NCI-H524 (cell line): ENCODE measurements at places on chromosomes 3 and 15.

DNA sequence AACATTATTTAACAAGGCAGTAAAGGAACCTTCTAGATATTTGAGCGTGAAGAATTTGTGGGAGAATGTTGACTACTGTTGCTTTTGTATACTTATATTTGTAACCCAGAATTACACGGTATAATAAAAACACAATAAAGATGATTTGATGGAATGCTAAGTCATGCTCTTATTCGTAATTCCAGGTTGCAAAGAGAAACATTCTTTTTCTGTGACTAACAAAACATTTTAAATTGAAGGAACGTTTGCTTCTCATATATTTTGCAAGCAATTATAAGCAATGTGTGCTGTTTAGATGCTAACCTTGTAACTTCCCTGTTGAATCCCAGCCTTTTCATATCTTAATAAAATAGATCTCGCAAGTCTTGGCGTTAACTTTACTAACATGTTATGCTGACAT lies 124.4 kb upstream of the CGNL1 start:
- DNase-seq: no peak

- DNase-seq: no peak
These were observed 453.6 kb upstream of the THBS1 start for GRCh38 chr15:39127151-39127790.

DNA sequence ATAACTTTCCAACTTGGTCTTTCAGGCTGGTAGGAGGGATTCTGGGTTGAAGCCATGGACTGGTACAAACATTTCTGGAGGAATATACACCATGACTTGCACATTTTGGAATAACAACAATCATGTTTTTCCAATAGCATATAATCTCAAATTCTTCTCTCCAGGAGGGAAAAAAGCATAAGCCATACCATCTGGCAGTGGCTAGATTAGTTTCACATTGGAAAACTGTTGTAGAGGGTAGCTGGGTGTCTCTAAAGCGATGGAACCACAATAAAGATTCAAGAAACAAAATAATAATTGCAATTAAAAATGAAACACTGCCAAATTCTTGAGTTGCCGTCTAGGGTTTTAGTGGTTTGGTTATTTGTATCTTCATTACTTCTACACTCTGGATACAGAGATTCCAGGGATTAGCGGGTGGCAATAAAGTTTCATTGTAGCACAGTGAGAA lies 278.5 kb upstream of the RASGRP1 start:
- DNase-seq: peak; percentile 48

GRCh38 chr3:171123915-171124314 lies 97.4 kb upstream of the SLC2A2 start:
- no peak for DNase-seq

GRCh38 chr3:133211856-133212255 lies 173.7 kb downstream of the TMEM108 start:
- DNase-seq: no peak

DNA sequence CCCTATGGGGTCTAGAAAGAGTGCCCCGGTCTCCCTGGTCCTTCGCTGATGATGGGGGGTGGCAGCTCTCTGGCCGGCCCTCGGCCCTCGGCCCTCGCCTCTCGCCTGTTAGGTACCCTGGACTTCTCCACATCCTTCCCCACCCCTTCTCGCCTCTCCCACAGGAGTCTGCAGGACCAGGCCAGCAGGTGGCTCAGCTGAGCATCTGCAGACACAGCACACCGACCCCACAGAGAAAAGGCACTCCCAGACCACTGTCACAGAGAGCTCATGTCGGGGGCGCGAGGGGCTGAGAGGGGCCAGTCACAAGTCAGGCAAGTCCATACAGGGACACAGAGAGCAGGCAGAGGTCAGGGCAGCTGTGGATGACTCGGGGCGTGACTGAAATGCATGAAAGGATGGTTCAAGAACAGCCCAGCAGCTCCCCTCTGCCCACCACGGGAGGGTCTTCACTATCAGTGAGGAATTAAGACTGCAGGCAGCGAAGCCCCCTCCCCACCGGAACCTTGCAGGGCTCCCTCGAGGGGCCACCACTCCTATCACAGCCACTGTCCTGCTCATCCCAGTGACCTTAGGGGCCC lies 181.7 kb upstream of the NSMCE3 start:
- DNase-seq: peak; percentile 72

DNA sequence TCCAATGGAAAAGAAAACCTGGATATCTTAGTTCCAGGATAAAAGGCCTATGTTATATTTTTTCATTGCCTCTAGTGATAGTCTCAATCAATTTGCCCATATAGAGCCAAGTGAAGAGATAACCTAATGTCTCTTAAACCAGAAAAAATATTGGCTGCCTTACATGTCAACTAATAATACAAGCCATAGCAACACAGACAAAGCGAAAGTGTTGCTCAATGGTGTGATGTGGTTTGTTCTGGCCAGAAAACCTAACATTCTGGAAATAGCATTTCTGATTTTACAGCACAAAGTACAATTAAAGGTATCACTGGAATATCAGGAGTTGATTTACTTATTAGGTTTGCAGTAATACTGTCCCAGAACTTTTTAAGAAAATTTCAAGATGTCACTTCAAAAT lies 101.5 kb downstream of the ATP8B4 start:
- no peak for DNase-seq

- DNase-seq: no peak
These were observed 728.4 kb upstream of the GOLIM4 start for GRCh38 chr3:168824107-168824506.

DNA sequence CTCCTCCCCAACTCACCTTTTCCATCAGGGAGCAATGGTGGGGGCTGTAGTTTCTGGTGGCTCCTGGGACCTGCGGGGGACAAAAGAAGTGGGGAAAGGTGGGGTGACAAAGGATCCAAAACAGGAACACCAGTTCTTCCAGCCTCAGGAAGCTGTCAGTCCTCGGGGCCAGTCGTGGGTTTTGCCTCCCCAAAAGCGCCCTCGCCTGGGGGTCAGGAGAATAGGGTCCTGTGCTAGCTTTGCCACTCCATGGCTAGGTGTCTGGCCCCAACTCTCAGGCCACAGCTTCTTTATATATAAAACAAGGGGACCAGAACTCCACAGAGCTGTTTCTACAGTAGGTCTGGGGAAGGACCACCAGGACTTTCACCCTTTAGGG lies 4.0 kb downstream of the CCDC9B start:
- no peak for DNase-seq

DNA sequence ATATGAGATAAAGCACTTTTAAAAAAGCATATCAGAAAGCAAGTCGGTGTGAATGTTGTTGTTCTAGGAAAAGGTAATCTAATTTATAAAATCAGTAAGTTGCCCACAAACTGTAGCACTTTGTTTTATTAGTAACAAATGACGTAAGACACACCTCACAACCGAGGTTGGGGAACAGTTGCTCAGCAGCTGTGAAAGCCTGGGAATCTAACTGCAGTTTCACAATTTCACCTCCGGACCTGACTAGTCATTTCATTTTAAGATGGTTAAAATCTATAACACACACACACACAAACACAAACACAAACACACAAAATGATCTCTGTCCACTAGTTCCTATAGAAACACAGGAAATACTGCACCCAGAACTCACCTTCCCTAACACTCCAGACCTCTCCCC lies 406.7 kb upstream of the NR2F2 start:
- no peak for DNase-seq

DNA sequence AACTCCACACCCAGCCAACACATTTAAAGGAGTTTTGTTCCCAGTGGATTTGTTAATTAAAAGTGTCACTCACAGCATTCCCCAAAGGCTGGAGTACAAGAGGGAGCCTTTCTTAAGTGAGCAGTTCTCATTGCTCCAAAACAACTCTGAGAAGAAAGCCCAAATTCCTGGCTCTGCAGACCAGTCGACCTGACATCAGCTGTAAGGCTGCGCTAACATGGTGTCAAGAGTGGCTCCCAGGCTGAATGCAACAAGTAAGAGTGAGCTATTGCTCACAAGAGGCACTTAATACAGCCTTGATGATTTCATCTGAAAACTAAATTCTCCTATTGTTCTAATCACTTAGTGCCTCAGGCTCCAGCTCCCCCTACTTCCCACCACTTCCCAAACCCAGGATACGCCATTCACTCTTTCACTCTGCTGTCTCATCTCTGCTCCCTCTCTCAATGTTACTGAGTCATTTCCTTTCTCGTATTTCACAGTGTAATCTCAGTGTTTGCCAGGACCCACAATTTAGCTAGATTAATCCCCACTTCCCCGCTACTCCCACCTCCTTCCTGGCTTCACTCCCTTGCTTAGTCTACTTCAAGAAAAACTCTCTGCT lies 81.8 kb downstream of the WWTR1 start:
- no peak for DNase-seq

DNA sequence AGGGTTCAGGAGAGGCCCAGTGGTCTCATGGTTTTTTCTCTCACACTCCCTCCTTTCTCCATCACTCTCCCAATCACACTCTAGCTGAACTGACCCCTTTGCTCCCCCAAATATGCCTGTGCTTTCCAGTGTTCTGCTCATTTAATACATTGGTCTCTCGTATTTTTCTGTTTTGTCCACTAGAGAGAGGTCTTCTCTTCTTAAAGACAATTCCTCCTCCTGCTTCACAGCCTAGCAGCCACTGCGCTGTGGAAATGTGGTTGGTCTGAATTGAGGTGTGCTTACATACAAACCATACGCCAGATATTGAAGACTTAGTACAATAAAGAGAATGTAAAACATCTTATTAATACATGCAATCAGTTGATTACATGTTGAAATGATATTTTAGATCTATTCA lies 60.6 kb upstream of the XCR1 start:
- DNase-seq: peak; percentile 29

- no peak for DNase-seq
These were observed 226.0 kb upstream of the LRRFIP2 start for GRCh38 chr3:37400355-37400754.

GRCh38 chr3:155676252-155676981 lies 68.5 kb downstream of the PLCH1 start:
- no peak for DNase-seq

GRCh38 chr15:98853617-98854420 lies 153.8 kb downstream of the PGPEP1L start:
- DNase-seq: no peak

GRCh38 chr3:170007031-170007663 lies 30.6 kb upstream of the GPR160 start:
- no peak for DNase-seq

DNA sequence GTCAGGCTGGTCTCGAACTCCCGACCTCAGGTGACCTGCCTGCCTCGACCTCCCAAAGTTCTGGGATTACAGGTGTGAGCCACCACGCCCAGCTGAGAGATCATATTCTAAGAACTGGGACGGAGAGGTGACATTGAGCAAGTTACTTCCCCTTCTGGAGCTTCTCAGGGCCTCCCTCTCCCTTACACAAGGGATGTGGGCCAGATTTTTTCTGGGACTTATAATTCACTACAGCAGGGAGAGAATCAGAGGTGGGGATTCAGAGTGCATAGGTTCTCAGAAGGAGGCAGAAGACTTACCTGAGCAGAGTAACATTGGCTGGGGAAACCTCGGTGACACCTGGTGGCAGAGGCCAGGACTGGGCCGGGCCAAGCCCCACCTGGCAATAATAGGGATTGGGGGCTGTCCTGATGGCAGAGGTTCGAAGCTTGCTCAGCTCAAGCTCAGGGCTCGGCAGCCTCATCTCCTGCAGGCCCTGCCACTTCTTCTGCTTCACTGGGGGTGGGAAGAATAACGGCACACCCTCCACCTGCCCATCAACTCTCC lies 6.8 kb downstream of the LTK start:
- no peak for DNase-seq

DNA sequence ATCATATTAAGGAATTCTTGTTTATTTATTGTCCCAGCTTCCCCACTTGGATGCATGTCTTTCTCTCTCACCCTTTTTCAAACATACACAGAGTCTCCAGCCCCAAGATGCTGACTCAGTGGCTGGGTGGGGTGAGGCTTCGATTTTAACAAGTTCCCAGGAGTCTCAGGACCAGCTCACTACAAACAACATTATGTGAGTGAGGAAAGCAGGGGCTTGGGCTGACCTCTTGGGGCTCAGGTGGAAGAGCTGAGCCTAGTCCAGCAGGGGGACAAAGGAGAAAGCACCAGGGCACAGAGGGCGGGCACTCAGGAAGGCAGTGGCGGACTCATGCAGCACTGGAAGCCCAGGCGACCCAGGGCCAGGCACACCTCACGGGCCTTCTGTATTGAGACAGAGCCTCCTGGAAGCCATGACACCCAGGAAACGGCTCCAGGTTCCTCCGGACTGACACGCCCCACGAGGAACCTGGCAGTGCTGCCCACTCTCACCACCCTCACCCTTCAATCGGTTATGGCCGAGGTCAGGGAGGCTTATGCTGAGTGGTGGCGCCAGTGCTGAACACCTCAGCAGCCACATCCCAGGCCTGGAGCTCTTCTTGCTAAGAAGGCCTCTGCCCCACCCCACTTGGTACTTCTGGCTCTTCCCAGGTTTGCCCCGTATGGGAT lies 97.4 kb downstream of the LRIG1 start:
- no peak for DNase-seq

DNA sequence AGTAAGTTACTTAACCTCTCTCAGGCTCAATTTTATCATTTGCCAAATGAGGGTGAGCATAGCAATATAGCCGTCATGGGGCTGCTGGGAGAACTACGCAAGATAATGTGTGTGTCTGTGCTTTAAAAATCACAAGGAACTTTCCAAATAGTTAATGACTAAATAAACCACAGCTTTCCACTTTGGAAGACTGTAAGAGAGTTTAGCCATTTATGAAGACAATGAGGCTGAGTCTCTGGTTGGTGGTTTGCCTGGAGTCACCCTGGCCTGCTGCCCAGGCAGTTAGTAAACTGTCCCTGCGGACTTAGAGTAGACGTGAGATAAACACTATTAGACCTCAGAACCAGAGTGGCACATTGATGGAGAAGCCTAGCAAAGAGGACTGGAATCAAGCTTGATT lies 357.7 kb downstream of the CLSTN2 start:
- DNase-seq: no peak

- no peak for DNase-seq
These were observed 4.2 kb downstream of the SPG21 start for GRCh38 chr15:64985366-64986033.

DNA sequence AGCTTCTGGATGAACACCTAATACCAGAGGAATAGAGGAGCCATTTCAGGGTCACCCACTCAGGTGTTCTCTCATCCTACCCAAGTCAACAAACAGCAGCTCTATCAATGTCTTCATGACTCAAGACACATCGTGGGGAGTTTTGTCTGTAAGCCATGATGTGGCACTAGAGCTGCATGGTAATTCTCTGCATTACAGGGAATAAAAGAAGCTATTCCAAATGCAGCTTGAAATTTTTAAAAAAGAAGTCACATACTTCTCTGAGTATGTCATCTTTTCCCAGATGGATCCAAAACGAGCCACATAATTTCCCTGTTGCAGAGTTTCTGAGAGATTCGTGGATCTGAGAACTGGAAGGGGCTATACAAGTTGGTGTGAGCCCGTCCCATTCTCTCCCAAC lies 6.1 kb upstream of the THSD4 start:
- no peak for DNase-seq

GRCh38 chr3:139340784-139341183 lies 3.0 kb upstream of the MRPS22 start:
- DNase-seq: no peak
